Common myeloid progenitor, CD34-positive (primary cell): ENCODE measurements at places on chromosomes 1 and 21.
A peak's percentile ranks its signal among the peaks of the same experiment; 100 is the strongest.

- no peak for DNase-seq
Observed at GRCh38 chr1:29687166-29687565, 450.8 kb downstream of the PTPRU start.

- no peak for DNase-seq
Observed at GRCh38 chr1:85935234-85935633, 221.3 kb downstream of the COL24A1 start.

GRCh38 chr21:45481977-45482898 lies 60.0 kb downstream of the SLC19A1 start:
- DNase-seq: no peak

DNA sequence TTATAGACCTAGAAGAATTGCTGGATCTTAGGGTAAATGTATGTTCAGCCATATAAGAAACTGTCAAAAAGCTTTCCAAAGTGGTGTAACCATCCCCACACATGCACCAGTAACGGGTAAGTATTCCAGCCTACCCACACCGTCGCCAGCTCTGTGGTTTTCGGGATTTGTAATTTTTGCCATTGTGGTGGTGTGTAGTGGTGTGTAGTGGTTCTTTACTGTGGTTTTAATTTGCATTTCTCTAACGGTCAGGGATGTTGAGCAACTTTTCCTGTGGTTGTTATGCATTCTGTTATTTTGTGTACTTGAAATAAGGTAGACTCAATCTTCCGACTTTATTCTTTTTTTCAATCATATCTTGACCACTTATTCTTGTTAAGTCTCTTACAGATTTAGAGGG lies 342.4 kb upstream of the AJAP1 start:
- DNase-seq: no peak

DNA sequence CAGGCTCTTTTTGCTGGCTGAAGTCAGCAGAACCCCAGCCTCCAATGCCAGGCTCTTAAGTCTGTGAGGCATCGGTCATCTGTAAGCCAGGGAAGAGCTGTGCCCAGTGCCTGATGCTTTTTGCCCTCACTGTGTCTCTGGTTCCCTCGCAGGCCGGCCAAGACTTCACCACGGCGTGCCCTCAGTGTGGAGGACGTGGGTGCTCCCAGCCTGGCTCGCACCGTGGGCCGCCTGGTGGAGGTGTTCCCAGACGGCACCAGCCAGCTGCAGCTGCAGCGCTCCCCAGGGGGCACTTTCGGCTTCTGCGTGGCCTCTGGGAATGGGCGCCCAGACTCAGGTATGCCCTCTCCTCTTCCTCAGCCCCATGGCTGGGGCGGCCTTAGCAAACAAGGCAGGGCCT lies 32.5 kb downstream of the KIAA1614 start:
- no peak for DNase-seq

DNA sequence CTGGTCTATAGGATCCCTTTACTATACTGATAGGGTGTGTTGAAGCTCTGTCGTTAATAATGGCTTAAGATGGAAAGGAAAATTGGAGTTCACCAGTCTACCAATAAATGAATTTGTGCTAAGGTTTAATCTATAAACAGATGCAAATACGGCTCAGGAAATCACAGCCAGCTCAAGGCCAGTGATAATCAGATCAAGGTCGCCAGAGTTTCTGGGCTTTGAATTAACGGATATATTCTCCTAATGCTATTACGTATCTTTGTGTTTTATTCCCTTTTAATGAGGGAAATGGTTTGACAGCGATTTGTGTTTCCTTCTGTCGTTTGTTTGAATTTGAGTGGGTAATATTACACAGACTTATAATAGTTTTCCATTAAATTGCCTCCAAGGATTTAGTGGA lies 279.6 kb downstream of the BACH1 start:
- no peak for DNase-seq

DNA sequence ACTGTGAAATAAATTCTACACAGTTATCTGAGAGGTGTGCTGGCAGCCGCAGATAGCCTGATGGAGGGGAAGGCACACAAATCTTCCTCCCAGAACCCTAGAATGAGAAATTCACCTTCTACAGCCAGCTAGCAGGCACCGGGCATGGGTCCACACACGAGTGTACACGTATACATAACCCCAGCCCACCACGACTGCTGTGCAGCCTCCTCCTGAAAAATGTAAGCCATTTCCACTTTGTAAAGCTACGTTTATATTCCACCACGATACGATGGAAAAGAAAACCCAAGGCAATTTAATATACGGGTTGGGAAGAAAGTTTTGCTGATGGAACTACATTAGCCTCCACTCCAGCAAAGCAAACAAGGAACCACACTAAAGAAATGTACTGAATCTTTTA lies 1.8 kb downstream of the BTG3 start:
- DNase-seq: no peak

DNA sequence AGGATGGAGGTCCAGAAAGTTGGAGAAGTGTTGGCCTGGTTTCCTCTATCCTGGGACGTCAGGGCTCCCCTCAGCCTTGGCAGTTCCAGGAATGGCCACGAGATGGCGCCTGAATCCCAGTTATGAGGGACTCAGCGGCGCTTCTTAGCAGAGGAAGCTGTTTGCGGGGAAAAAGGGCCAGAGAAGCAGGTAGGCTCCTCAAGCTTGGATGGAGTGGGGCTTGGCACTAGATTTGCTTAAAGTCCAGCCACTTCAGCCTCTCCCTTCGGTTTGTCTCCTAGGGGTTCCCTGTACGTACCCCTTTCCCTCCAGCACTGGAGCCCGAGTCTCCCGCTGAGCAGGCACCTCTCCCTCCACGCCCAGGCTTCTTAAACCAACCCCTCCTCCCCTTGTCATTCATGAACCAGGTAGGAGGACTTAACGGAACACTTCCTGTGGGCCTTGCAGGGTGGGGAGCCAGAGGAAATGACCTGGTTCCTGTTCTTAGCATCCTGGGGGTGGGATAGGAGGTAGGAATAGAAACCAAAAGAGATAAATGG lies 32.0 kb upstream of the TENT5B start:
- peak; percentile 82 for DNase-seq

- no peak for DNase-seq
Observed at GRCh38 chr1:84889437-84889836, 3.6 kb downstream of the LPAR3 start.

DNA sequence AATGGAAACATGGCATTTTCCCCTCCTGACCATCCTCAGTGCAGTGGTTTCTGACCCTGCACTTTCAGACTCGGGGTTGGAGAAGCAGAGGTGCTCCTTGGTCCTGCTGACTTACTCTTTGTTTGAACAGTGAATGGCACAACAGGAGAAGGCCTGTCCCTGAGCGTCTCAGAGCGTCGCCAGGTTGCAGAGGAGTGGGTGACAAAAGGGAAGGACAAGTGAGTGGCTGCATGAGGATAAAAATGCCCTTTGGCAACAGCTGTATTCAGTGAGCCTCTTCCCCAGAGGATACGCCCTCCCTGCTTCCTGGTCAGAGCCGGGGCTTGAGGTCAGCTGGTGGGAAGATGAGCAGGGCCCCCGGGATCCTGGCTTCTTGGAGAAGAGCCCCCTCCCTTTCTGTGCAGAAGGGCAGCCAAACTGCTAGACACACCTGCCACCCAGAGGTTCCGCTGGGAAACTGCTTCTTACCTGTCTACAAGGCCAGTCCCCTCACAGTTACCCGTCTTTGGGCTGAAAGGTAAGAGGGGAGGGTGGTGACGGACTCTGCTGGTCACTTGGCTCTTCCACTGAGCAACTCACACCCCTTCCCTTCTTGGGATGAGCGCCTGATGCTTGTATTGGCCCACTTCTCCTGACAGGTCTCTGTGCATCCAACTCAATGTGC lies 16.6 kb downstream of the NPL start:
- no peak for DNase-seq

DNA sequence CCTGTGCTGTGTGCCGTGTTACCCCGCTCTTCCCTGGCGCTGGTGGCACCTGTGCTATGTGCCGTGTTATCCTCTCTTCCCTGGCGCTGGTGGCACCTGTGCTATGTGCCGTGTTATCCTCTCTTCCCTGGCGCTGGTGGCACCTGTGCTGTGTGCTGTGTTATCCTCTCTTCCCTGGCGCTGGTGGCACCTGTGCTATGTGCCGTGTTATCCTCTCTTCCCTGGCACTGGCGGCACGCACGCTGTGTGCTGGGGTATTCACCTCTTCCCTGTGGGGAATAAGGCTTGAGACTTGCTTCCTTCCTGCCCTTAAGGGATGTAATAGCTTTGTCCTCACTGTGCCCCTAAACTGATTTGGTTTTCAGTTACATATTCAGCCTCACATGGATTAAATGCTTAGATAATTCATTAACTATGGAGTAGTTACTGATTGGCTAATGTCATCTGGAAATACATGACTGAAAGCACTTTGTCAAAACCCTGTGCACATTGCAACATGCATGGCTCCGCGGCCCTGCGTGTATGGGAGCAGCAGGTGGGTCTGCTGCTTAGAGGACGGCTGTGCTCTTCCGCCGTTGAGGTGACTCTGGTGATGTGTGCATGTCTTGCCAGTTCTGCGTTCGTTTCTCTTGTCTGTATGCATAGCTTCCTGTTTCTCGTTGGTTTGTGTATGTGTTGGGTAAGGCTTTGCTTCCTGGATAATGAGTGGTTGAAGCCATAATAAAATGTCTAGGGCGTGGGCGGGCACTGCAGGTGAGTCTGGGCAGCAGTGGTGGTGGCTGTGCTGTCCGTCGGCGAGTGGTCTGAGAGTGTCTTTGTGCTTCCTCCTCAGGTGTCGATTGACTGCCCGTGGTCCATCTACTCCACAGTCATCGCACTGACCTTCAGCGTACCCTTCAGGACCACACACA lies 17.9 kb upstream of the PWP2 start:
- DNase-seq: peak; percentile 57

DNA sequence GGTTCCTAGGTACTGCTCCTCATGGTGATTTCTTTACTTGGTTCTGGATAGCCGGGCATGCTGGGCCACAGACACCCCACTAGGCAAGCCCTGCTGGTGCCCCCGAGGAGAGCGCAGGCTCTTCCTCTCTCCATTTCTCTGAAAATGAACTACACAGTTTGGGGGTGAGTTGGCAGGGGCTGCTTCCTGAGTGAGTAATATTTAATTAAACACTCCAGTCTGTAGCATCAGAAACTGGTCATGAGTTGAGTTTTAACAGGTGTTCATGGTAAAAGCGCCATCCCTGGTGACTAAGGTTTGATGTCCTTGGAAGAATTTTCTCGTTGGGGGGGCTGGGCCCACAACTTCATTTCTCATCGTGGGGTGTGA lies 1.7 kb downstream of the SPSB1 start:
- DNase-seq: peak; percentile 86
